ENCODE measurements at places on chromosomes 5 and 9. TPM values are rescaled to one million over a fixed set of nuclear protein-coding genes. Genes with fewer than 3 reads are reported as not detected.

DNA sequence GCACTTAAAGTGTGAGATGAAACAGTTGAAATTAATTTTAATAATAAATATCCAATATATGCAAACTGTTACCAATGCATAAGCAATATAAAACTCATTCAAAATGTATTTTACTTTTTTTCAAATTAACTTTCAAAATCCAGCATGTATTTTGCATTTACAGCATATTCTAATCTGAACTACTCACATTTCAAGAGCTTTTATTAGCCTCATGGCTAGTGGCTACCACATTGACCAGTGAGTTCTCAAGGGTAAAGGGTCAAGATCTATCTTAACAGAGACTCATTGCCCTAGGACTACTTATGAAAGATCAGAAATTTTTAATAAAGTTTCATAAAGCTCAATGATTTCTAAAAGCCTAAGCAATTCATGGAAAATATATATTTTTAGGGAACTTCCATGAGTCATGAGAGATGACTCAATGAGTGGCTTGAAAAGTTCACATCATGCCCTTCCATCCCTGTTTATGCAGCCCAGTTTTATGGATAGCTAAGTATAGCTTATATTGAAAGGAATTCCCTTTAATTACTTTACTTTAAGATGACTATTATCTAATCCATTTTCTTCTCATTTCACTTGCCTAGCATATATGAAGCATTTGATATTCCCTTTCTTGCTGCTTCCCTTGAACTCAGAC, 608.6 kb downstream of the SLCO4C1 start:
- H3K27me3 ChIP-seq, result no peaks in the 10 kb centered on the region
- H3K4me1 ChIP-seq, result peaks cover 3% of the 10 kb centered on the region
- no peaks in the 10 kb centered on the region for H3K36me3 ChIP-seq
- no peak overlapping the region for H3K4me3 ChIP-seq
- H3K27ac ChIP-seq, result no peak overlapping the region

- no peaks in the 10 kb centered on the region for H3K4me1 ChIP-seq
- peaks cover 20% of the 10 kb centered on the region for H3K36me3 ChIP-seq
- H3K27me3 ChIP-seq, result no peaks in the 10 kb centered on the region
- peak; percentile 65 for DNase-seq
Observed at GRCh38 chr9:87711857-87712800, 13.8 kb upstream of the CTSL start.

DNA sequence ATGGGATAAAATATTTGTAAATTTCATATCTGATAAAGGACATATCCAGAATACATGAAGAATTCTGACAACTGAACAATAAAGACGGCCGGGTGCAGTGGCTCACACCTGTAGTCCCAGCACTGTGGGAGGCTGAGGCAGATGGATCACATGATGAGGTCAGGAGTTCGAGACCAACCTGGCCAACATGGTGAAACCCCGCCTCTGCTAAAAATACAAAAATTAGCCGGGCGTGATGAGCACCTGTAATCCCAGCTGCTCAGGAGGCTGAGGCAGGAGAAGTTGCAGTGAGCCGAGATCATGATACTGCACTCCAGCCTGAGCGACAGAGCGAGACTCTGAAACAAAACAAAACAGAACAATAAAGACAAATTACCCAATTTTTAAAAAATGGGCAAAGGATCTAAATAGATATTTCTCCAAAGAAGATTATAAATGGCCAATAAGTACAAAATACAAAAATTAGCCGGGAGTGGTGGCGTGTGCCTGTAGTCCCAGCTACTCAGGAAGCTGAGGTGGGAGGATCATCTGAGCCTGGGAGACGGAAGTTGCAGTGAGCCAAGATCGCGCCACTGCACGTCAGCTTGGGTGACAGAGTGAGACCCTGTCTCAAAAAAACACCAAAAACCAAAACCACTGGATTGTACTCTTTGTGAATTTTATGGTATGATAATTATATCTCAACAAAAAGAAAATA, 9.6 kb upstream of the NSD1 start:
- no peaks in the 10 kb centered on the region for H3K4me1 ChIP-seq
- no peak overlapping the region for H3K4me3 ChIP-seq
- no peaks in the 10 kb centered on the region for H3K36me3 ChIP-seq
- no peak overlapping the region for H3K27ac ChIP-seq
- H3K27me3 ChIP-seq, result no peaks in the 10 kb centered on the region

- no peaks in the 10 kb centered on the region for H3K4me1 ChIP-seq
- peaks cover 4% of the 10 kb centered on the region for H3K27me3 ChIP-seq
- DNase-seq, result no peak
- no peak overlapping the region for H3K4me3 ChIP-seq
- no peak overlapping the region for H3K27ac ChIP-seq
Observed at GRCh38 chr5:149166128-149166527, 24.8 kb downstream of the ABLIM3 start.

- no peak for DNase-seq
- H3K4me3 ChIP-seq, result no peak overlapping the region
- H3K4me1 ChIP-seq, result no peaks in the 10 kb centered on the region
- no peaks in the 10 kb centered on the region for H3K27me3 ChIP-seq
- no peaks in the 10 kb centered on the region for H3K36me3 ChIP-seq
Observed at GRCh38 chr9:91053824-91054223, 252.2 kb downstream of the SYK start.

GRCh38 chr5:80761176-80761575, 106.4 kb upstream of the DHFR start:
- H3K36me3 ChIP-seq, result peaks cover 9% of the 10 kb centered on the region
- no peaks in the 10 kb centered on the region for H3K4me1 ChIP-seq
- DNase-seq, result peak; percentile 82
- no peak overlapping the region for H3K4me3 ChIP-seq
- H3K27ac ChIP-seq, result no peak overlapping the region

GRCh38 chr9:114805670-114806525, at the start of gene TNFSF15:
TSS of gene TNFSF15 (minus strand) at chr9:114806039. CDS start at chr9:114806012, 27 bp downstream.
- H3K4me1 ChIP-seq, result peaks cover 23% of the 10 kb centered on the region
- no peaks in the 10 kb centered on the region for H3K36me3 ChIP-seq
- peaks cover 59% of the 10 kb centered on the region for H3K27me3 ChIP-seq
- peak; percentile 82 for DNase-seq

DNA sequence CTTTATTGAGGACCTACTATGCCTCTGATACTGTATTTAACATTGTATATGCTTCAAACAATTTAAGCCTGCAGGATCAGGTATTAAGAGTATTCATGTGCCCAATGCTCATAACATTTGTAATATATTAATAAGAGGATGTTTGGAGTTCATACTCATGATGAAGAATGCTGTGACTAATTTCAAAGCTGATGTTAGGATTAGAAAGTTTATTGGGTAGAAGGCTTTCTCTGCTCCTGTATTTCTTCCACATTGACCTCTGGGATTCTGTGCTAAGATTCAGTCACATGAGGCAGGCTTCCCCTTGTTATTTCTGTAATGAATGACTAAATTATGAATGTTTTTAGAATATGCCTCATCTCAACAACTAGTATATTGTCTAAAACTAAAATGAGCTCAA, 456.4 kb downstream of the NFIB start:
- H3K27ac ChIP-seq, result no peak overlapping the region
- no peak overlapping the region for H3K4me3 ChIP-seq
- no peak for DNase-seq
- H3K36me3 ChIP-seq, result no peaks in the 10 kb centered on the region
- H3K4me1 ChIP-seq, result no peaks in the 10 kb centered on the region

Gene ACTBL2
- not detected for total RNA-seq

Gene C6
- total RNA-seq, result not detected

Gene SYNPO
- total RNA-seq, result 4.2 TPM

Gene PCDH12
- not detected for total RNA-seq

Gene IFNK
- total RNA-seq, result not detected

Gene TRIM14
- 3.1 TPM for total RNA-seq
